GM13976 (cell line): ENCODE measurements at places on chromosomes 4 and X.

DNA sequence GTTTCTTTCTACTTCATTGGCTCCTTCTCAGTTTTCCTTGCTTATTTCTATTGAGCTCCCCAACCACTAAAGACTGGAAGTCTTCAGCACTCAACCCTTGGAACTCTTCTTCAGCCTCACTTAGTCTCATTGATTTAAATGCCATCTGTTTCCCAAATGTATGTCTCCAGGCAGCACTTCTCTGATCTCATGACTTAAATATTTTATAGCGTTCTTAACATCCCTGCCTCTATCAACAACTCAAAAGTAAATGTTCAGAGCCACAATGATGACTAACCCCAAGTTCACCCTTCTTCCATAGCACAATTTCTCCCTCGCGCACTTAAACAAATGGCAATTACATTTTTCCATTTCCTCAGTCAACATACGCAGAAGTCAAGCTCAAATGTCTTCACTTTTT, 1393.3 kb downstream of the ARAP2 start:
- DNase-seq, result no peak

DNA sequence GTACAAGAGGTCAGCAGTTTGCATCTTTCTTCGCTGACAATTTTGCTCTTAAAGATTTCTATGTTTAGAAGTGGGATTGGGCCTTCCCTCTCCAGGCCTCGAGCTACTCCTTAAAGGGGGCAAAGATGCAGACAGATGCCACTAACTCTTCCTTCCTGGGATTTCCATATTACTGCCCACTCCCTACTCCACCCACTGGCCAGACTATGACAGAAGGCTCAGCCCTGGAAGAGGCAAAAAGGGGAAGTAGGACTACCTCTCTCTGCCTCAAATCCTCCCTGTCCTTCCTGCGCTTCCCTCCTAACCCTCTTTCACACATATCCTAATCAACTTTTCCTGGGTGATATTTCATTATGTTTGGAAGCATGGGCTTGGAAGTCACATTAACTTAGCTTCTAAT, 58.3 kb downstream of the EVC2 start:
- no peak for DNase-seq

GRCh38 chr4:27685091-27685490, 824.5 kb downstream of the STIM2 start:
- DNase-seq, result no peak

- DNase-seq, result no peak
Observed at GRCh38 chr4:120839334-120839973, 83.1 kb downstream of the PRDM5 start.

GRCh38 chr4:89898304-89898716, 3.7 kb downstream of the MMRN1 start:
- no peak for DNase-seq

- DNase-seq, result no peak
Observed at GRCh38 chrX:21725496-21725895, 32.4 kb downstream of the SMPX start.

- DNase-seq, result no peak
Observed at GRCh38 chrX:112081781-112082652, 559 bp downstream of the TRPC5 start.

DNA sequence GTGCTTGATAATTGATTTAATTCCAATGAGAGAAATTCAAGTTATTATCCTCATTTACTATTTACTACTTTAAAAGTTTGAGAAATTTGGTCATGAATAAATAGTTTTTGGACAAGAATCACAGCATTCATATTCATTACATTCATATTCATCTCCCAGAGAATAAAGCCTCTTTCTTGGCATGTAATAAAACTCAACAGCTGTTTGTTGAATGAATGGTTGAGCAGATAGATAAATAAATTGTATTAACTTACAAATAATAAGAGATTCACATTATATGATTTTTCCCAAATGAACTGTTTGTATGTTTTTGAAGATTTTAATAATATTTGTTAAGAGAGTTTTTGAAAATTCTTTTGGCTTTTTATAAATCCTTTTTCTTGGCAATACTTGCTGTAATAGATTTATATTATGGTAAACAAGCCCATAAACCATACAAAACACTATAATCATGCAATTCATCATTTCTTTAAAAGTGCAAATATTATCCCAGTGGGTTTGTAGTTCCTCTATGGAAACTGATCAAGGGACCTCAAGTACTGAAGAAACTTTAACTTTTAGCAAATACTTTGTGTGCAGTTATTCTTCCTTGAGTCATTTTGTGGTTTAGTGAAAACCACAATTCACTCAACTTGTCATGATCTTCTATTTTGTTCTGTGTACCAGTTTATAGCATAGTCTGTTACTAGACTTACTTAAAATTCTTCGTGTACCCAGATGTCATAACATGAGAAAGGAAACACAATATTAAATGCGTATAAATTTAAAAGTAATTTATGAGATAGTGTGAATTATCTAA, 371.8 kb downstream of the ADGRL3 start:
- no peak for DNase-seq

DNA sequence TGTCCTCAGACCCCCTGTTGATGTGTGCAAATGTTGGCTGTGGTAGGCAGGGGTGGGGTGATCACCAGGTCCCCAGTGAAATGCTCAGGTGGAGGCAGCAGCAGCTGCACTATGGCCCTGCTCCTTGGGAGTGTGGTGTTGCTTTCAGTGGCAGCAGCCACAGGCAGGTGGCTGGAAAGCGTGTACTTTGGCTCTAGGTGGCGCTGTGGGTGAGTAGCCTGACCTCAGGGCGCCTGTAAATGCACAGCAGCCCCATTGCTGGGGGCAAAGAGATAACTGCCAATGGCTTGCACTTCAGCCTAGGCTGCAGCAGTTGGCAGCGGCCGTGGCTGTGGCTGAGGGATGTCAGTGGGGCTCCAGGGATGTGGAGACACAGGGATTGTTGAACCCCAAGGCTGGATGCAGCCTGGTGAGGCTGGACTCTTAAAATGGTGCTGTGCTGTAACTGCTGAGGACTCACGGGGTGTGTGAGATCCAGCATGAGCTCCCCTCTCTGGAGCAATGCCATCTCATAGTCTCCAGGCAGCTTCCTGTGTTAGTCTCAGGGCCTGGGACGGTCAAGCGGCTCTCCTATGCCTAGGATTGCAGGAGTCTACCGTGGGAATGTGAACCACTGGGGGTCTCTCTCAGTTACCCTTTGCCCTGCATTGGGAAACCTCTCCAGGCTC, 421.7 kb upstream of the HTR2C start:
- DNase-seq, result no peak

- DNase-seq, result no peak
Observed at GRCh38 chr4:183443655-183444213, 702 bp upstream of the CDKN2AIP start.

DNA sequence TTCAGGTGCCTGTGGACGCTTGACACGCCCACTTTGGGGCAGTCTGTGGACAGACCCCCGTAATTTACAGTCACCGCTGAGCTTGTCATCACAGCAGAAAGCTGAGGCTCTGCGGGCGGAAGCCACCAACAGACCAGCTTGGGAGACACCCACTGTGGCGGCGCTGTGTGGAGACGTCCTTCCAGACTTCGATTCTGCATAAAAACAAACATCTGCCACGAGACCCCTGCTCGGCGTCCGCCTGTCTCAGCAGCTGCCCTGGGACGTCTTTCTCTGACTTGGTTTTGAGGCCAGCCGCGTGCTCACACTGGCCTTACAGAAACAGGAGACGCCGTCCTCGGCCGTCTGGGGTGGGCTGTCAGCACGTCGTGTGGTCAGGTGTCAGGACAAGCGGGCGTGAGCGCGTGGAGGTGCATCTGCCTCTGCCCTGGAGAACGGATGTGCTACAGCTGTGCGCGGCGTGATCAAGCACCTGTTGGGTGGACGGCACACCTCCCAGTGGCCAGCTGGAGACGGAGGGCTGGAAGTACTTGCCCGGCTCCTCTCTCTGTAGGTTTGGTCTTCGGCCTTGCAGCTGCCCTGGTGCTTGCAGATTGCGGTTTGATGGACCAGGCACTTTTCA, 37.5 kb downstream of the PIGG start:
- no peak for DNase-seq

- DNase-seq, result no peak
Observed at GRCh38 chr4:111360906-111361305, 738.0 kb upstream of the PITX2 start.

DNA sequence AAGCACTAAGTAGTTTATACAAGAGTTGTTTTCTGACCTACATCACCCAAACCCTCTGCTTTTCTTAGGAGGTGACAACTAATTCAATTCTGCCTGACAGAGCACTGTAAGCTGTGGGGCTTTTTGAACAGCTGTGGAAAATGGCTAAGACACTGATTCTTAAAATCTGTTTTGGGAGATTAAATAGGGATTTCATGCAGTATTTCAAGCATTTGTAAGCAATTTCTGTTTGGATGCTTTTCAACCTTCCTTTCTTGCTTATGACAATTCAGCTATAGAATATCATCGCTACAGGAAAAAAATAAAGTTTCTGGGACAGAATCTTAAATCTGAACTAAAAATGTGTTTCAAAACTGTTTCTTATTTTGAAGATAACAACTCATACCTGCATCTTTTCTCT, 459.5 kb downstream of the RAPGEF2 start:
- DNase-seq, result no peak
